ENCODE measurements at places on chromosomes 1 and 21.

DNA sequence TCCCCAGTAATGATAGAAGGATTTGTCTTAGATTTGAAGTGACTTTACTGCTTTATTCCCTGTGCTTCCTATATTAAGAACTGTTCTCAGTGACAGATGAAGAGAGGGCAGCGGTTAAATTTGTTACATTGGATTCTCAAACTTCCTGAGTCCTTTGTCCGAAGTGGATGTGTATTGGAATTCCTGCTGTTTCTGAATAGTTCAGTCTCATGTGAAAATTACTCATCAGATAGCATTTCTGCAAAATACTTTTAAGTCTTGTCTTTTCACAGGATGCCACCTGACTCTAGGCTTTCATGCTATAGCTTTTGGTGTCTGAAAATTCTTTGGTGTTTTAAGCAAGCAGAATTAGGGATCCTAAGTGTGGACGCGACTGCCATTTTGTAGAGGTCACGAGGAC, 83.6 kb downstream of the PRDM2 start:
- DNase-seq: no peak

- DNase-seq: peak; percentile 51
Observed at GRCh38 chr1:65765631-65766030, 27.1 kb upstream of the PDE4B start.

DNA sequence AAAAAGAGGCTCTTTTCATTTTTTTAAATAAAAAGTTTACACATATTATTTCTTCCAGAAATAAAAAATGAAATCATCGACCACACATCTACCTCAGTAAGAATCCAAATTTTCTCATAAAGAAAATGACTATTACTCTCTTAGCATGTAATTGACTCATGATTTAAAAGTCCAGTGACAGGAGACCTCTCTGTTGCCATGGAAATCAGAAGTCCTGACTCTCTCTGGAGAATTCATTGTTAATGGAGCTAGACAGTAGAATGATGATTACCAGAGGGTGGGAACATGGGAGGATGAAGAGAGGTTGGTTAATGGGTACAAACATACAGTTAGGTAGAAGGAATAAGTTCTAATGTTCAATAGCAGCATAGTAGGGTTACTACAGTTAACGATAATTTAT, 5.0 kb upstream of the CLCA4 start:
- no peak for DNase-seq

GRCh38 chr1:236753516-236753915, 41.6 kb upstream of the MTR start:
- DNase-seq: peak; percentile 10

- DNase-seq: no peak
Observed at GRCh38 chr1:203590603-203591002, 36.0 kb upstream of the ATP2B4 start.

DNA sequence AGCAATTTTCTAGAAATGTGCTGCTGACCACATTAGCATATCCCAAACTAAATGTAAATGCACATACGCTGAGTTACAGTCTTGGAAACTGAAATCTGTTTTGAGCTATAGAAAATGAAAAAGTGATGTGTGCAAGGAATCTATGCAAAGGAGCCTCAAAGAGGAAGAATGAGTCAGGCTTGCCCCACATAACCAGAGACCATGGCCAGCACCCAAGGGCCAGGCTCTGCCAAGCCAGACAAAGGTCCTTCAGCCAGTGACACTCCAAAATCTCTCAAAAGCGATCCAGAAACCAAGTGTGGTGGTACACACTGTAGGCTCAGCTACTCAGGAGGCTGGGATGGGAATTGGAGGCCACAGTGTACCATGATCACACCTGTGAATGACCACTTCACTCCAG, 195.2 kb downstream of the TOMM20 start:
- peak; percentile 92 for DNase-seq

DNA sequence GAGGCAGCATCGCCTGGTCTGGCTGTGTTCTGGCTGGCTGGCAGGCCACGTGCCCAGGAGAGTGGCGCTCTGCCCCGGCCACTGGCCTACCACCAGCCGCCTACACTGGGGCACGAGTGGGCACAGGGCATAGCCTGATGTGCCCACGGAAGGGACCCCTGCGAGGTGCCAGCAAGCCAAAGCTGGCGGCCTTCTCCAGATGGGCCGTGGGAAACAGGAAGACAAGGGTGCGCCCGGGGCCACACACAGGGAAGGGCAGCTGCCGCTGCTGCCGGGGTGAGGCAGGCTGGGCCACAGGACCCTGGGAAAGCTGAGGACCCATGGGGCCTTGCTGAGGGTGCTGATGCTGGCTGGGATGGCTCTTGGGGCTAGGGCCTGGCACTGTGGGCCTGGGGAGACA, 40.7 kb downstream of the SLC66A1 start:
- no peak for DNase-seq

DNA sequence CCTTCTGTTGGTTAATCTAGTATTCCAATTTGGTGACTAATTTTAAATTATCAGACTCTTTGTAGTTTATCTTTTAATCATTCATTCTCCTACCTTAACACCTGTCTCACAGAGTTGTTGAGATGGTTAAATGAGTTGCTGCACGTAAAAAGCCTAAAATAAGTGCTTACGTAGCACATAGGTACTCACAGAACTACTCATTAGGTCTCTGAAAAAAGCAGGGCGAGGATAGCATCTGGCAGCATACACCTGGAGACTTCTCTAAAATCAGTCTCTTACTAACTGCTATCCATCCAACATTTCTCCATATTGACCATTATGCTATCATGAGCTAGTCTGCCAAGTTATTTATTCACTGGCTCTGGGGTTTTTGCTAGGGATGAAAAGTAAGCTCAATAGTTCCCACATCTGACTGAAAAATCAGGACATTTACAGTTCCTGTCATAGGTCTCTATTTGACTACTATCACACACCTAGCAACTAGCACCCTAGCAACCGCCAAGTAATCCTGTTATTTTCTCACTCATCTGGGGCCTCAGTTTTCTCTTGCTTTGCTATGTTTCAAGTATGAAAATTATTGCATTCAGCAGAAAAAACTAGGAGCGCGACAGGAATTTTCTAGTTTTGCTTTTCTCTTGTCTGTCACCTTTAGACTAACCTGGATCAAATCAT, 11.2 kb downstream of the CSDE1 start:
- no peak for DNase-seq

DNA sequence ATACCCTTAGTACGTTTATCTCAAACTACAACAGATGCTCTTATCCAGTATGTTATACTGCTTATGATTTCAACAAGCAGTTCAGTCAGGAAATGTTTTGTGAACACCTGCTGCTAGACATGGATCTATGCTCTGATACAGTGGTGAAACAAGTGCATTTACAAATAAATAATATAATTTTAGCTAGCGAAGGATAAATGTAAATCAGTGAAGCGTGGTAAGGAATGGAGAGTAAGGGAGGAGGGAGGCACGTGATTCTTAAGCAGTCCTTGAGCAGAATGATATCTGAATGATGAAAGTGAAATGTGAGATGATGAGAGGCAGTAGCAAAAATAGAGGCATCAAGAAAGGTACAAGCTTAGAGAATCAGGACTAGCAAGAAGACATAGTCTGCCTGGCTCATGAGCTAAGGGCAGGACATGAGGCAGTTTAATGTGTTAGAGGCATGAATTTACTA, 6.3 kb downstream of the TSNAX start:
- no peak for DNase-seq

- DNase-seq: no peak
Observed at GRCh38 chr1:33957854-33958253, 94.0 kb downstream of the HMGB4 start.

DNA sequence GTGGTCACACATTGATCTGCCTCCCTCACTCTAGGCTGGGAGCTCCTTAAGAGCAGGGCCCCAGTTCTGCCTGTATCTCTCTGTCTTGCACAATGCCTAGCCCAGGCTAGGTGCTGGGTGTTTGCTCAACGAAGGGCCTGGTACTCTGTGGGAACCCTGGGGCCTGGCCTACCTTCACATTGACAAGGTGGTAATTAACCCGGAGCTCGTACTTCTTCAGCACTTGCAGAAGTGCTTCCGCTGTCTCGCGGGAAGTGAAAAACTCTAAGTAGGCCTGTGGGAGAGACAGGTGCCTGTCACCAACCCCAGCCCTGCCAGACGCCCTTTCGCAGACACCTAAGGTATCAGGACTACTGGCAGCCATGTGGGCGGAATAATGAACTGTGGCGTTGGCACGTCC, 13.7 kb downstream of the MTHFR start:
- no peak for DNase-seq

- DNase-seq: peak; percentile 32
Observed at GRCh38 chr21:45079351-45079750, 5.0 kb downstream of the ADARB1 start.

- no peak for DNase-seq
Observed at GRCh38 chr21:14825514-14825974, 239.3 kb downstream of the NRIP1 start.

- no peak for DNase-seq
Observed at GRCh38 chr1:77817368-77818209, 38.1 kb downstream of the MIGA1 start.

DNA sequence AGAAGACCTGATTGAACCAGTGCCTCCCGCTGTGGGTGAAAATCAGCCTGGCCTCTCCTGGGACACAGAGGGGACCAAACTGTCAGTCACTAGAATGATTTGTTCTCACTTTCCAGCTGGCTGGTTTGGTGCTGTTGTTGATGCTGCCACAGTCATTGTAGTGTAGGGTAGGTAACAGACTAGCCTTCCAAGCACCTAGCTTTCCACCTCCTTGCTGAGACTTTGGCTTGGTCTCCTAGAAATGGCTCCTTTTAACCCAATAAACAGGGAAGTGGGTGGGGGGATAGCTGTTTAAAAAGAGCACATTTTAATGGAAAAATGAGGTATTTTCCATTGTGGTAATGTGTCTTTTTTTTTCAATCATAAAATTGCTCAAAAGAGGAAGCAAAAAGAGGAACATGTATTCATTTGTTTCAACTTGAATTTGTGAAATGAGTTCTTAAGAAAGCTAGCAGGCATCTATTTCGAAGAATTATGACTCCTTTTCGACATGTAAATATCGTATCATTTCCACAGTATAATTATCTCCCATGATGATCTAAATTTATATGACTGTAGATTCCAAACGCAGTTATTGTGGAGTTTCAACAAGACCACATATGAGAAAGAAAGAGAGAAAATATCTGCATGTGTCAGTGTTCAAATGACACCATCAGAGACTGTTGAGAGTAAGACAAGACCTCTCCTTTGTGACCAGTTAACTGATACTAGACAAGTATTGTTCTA, 190.1 kb downstream of the HLX start:
- peak; percentile 98 for DNase-seq

GRCh38 chr1:71043065-71043464, 4.6 kb downstream of the PTGER3 start:
- no peak for DNase-seq

DNA sequence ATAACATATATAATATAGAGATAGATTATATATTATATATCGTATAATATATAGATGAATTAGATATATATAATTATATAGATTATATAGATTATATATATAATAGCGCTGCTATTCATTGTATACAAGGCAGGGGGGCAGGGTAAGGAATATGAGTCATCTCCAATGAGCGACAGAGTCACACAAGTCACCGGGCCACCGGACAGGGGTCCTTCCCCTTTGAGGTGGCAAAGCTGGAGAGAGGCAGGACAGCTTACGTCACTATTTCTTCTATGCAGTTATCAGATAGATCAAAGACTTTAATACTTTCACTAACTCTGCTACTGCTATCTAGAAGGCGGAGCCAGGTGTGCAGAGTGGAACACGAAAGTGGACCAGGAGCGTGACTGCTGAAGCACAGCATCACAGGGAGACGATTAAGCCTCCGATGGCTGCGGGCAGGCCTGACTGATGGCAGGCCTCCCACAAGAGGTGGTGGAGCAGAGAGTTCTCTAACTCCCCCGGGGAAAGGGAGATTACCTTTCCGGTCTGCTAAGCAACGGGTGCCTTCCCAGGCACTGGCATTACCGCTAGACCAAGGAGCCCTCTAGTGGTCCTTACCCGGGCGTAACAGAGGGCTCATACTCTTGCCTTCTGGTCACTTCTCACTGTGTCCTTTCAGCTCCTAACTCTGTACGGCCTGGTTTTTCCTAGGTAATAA, 2154.7 kb downstream of the MRPL39 start:
- peak; percentile 11 for DNase-seq

GRCh38 chr1:114024049-114024448, 44.8 kb downstream of the OLFML3 start:
- DNase-seq: no peak

- DNase-seq: no peak
Observed at GRCh38 chr1:192183788-192184187, 25.5 kb downstream of the RGS18 start.

- DNase-seq: no peak
Observed at GRCh38 chr1:26535201-26535600, 5.6 kb downstream of the RPS6KA1 start.

DNA sequence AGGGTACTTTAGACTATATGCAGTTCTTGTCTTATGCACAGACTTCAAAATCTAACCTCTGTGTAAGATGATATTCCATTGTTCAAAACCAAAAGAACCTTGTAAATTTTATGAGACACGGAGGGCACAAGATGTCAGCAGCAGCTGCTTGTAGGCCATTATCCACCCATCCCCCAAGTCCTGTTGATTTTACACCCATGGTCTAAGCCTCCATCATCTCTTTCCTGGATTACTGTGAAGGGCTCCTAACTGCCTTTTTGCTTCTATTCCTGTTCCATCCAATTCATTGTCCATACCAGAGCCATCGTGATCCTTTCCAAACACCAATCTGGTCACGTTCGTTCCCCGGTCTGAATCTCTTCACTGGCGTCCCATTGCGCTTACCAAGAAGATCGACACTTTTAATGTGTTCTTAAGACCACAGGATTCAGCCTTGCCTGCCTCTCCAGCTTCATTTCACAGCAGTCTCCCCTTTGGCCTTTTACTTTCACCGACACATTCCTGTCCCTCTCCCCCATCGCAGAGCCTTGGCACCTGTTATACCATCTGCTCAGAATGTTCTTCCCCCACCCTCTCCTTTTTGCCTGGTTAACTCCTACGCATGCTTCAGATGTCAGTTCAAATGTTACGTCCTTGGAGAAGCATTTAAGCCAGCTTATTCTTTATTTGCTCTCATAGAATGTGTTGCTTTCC, 107.3 kb upstream of the POU3F1 start:
- DNase-seq: no peak

GRCh38 chr1:208153386-208153785, 90.8 kb downstream of the PLXNA2 start:
- DNase-seq: no peak

DNA sequence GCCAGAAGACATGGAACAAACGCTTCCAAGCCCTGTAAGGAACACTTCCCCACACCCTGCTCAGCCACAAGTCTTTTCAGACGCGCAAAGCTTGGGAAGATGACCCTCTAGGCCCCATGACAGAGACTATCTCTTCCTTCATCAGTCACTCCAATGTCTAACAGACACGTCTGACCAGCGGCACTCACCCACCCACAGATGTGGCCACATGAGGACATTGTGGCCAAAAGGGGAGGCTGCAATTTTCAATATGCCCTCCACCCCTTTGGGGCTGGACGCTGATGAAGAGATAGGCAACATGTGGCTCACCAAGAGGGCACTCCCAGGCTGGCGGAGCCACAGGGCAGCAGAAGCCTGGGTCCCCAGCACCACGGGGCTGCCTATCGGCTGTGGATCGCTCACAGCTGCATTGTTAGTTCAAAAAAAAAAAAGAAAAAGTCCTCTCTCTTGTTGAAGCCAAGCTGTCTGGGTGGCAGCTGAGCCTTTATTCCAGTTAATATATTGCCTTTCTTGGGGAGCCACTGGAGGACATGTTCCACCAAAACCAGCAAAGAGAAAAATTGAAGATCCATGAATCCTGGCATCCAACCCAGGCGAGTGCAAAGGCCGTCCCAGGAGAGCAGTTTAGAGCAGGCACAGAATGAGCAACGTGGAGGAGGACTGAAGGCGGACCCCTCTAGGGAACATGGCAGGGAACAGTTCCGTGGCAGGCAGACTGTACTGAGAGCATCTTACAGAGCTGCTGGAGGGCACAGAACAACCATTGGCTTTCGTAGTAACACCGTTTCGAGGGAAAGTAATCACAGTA, 52.7 kb upstream of the GPR153 start:
- DNase-seq: no peak

Data from MV-4-11 (cell line).